ENCODE measurements at places on chromosomes 4 and X. TPM values are rescaled to one million over a fixed set of nuclear protein-coding genes. Genes with fewer than 3 reads are reported as not detected.

GRCh38 chrX:34918091-34918736 lies 24.4 kb upstream of the FAM47B start:
- DNase-seq: no peak

DNA sequence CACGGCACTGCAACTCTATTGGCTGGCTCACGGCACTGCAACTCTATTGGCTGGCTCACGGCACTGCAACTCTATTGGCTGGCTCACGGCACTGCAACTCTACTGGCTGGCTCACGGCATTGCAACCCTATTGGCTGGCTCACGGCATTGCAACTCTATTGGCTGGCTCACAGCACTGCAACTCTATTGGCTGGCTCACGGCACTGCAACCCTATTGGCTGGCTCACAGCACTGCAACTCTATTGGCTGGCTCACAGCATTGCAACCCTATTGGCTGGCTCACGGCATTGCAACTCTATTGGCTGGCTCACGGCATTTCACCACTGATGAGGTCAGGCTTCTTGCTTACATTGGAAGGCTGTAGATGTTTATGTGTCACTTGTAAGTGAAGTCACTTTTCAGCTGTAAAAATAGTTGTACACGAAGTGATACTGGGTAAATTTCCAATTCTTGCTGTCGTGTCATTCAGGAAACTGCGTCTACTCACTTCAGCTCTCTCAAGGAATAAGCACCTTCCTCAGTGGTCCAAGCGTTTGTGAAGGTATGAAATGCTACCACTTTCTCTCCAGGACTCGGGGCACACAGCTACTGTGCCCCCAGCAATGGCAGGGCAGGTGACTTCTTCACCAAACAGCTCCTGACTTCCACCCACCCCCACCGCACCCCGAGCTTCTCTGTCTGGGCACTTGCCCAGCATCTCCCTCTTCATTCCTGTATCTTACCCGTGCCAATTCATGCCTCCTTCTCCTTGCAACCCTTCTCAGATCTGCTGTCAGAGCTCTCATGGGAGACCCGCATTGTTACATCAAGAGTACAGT lies 141.3 kb downstream of the AFAP1 start:
- DNase-seq: no peak

DNA sequence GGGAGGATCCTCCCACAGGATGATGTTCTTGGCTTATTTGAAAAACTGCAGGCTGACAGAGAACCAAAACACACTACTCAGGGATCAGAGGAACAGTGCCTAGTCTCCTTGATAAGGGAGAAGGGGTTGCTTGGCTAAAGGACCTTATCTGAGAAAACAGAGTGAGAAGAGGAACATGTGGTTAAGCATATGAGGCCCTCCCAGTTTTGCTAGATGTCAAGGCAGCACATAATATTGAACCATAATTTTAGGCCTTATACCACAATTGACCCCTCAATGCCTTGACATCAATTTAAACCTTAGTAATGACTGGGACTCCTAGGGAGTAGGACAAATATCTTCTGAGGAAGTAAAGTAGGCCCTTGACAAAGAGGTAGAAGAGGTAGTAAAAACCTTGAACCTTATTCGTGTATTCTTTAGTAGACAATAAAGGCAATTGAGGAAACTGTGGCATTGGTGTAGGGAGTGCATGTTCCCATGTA lies 79.3 kb downstream of the TEX13C start:
- DNase-seq: no peak

- DNase-seq: no peak
Observed at GRCh38 chr4:90883519-90883918, 756.3 kb downstream of the CCSER1 start.

- no peak for DNase-seq
Observed at GRCh38 chrX:123924186-123924585, 37.3 kb upstream of the STAG2 start.

DNA sequence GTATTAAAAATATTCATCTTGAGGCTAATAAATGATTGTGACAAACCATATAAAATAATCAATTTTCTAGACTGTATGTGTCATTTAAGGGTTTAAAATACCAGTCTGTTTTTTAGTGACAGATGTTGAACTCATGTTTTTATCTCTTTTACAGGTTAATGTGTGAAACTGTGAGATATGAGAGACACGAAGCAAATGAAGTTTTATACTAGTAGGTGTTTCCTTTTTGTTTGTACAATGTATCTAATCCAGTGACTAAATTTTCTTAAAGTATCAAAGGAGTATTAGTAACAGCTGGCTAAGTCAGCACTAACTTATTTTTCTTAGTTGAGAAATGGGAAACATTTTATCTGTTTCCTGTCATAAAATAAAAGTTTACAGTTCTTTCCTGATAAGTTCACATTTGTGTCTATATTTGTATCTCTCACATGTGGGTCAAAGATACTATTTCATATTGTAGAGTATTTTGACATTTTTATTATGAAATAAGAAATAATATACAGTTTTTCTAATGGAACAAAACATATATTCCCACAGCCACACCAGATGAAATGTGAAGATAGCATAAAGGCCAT lies 90.3 kb downstream of the RAPGEF2 start:
- DNase-seq: no peak

The F9 gene
- not detected for total RNA-seq

GRCh38 chrX:19889582-19890342 lies 2.4 kb upstream of the SH3KBP1 start:
- DNase-seq: peak; percentile 46

DNA sequence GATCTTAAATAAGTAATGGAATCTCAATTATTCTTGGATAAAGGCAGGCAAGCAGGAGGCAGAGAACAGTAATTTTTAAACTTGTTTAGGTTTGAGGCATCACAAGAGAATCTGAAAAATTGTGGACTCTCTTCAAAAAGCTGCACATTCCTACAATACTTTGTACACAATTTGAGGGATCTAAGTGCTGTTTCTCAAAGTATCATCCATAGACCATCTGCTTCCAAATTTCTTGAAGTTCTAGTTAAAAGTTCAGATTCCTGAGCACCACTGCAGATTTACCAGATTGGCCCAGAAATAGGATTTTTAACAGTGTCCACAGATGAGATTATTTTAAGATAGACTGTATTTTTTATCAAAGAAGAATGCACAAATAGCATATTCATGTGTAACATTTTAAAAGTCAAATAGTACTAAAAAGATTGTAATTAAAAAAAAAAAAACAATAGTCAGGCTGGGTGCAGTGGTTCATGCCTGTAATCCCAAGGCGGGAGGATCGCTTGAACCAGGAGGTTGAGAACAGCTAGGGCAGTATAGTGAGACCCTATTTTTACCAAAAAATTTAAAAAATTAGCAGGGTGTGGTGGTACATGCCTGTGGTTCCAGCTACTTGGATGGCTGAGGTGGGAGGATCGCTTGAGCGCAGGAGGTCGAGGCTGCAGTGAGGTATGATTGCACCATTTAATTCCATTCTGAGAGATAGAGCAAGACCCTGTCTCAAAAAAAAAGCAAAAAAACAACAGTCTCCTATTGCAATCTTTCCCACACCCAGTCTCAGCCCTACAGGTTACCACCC lies 14.2 kb upstream of the FNIP2 start:
- DNase-seq: no peak

GRCh38 chrX:120769576-120770341 lies 105.9 kb downstream of the CT47B1 start:
- no peak for DNase-seq

DNA sequence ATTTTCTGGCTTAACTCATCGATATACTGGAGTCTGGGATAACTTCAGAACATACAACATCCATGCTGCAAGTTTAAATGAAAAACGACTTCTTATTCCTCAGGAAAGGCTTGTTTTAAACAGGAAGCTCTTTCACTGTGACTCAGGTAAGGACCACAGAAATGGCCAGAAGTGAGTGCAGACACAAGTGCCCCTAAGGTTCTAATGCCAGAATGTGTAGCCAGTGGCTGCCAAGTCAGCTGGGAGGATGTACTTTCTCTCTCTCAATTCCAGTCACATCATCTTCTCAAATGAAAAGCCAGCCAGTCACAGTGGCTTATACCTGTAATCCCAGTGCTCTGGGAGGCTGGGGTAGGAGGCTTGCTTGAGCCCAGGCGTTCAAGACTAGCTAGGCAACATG lies 144.6 kb downstream of the SH3KBP1 start:
- no peak for DNase-seq

The LCORL gene
- total RNA-seq: 15.7 TPM

The LUZP4 gene
- total RNA-seq: not detected

The F8A2 gene
- total RNA-seq: not detected

GRCh38 chrX:115564243-115564642 lies 3.3 kb downstream of the PLS3 start:
- DNase-seq: no peak

DNA sequence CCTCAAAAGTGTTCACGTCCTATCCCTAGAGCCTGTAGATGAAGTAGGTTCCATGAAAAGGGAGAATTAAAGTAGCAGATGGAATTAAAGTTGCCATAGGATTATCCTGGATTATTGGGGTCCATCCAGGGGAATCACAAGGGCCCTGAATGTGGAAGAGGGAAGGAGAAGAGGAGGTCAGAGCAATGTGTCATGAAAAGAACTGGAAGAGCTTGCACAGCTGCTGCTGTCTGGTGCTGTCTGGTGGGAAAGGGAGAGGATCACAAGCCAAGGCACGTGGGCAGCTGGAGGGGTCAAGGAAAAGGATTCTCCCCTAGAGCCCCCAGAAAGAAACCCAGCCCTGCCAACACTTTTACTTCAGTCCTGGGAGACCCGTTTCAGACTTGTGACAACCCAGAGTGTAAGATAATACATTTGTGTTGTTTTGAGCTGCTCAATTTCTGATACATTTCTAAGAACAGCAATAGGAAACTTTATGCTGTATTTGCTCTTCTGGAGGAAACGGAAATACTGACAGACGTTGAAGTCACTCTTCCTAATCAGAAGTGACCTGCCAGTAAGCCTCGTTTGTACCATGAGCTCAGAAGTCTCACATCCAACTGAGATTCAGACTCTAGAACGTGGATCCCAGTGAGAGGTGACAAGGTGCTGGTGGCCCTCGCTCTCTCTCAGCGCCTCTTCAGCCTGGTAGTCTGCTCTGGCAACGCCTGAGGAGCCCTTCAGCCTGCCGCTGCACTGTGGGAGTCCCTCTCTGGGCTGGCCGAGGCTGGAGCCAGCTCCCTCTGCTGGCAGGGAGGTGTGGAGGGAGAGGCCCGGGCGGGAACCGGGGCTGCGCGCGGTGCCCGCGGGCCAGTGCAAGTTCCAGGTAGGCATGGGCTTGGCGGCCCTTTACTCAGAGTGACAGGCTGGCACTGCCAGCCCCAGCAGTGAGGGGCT lies 34.7 kb upstream of the ENPP6 start:
- no peak for DNase-seq

DNA sequence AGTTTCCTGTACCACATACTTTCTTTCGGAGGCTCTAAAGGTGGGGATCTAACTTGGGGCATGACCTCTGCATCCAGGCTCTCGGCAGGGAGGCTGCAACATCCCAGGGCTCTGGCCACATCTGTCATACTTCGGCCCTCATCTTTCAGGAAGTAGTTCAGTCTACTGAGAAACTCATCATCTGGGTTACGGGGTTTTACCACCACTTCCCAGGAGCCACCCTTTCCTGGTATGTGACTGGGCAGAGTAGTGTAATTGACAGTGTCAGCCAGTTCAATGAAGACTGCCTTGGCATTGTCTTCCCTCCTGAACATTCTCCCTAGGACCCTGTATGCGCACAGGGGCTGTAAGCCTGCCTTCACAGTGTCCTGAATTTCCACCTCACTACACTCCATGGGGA lies 2.8 kb downstream of the PNMA5 start:
- DNase-seq: peak; percentile 19

Data from activated CD4-positive, alpha-beta memory T cell treated with anti-CD3 and anti-CD28 coated beads, Interleukin-2, amount 10 ng/mL, durations not matched to agents 7 days and 5 days (primary cell).